ENCODE measurements at places on chromosomes 11 and 22.
A peak's percentile ranks its signal among the peaks of the same experiment; 100 is the strongest.

- H3K36me3 ChIP-seq, result no peaks in the 10 kb centered on the region
- H3K4me3 ChIP-seq, result no peak overlapping the region
Observed at GRCh38 chr22:47189056-47189916, 426.8 kb downstream of the TBC1D22A start.

GRCh38 chr11:1574238-1574932 lies 2.3 kb upstream of the DUSP8 start:
- no peaks in the 10 kb centered on the region for H3K36me3 ChIP-seq
- H3K4me1 ChIP-seq, result peaks cover 17% of the 10 kb centered on the region
- no peaks in the 10 kb centered on the region for H3K27me3 ChIP-seq
- H3K4me3 ChIP-seq, result peak overlapping the region; percentile 74
- no peak for DNase-seq
- H3K27ac ChIP-seq, result peak overlapping the region; percentile 80

DNA sequence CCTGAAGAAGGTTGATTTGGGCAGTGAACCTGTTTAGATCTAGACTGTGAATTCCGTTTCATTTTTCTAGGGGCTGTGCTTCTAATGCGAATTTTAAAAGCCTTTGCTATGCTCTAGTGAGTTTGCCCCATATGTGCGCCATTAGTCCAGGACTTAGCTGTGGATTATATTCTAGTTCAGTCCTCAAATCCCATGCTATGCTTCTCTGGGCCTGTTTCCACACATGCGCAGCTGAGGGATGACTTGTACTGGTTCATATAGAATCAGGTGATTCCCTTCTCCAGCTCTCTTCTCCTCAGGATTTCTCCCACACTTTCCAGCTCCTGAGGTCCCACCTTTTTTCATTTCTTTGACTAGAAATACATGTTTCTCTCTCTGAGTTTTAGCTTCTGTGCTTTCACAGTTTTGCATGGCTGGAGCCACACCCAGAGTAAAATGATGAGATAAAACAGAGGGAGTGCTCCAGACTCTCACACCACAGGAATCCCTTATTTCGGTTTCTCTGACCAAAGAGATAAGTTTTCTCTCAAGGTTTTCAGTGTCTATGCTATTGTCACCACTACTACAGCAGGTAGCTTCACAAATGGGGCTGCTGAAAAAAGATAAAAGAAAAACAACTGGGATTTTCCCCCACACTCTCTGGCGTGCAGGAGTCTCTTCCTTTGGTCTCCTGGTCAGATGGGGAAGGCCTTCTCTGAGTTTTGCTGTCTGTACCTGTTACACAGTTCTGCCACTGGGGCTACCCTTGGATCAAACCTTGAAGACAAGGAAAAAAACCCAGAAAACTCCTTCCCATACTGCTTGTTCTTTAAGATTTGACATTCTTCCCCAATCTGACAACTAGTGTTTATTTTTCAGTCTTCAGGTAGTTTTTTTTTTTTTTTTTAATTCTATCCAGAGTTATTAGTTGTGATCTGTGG lies 96.2 kb upstream of the TEAD1 start:
- H3K27ac ChIP-seq, result no peak overlapping the region
- H3K36me3 ChIP-seq, result no peaks in the 10 kb centered on the region
- no peaks in the 10 kb centered on the region for H3K4me1 ChIP-seq
- no peak overlapping the region for H3K4me3 ChIP-seq
- DNase-seq, result no peak
- no peaks in the 10 kb centered on the region for H3K27me3 ChIP-seq

- no peaks in the 10 kb centered on the region for H3K27me3 ChIP-seq
- no peak for DNase-seq
- H3K4me3 ChIP-seq, result no peak overlapping the region
- H3K27ac ChIP-seq, result peak overlapping the region; percentile 69
- H3K4me1 ChIP-seq, result peaks cover 30% of the 10 kb centered on the region
Observed at GRCh38 chr11:78801161-78801884, 226.7 kb upstream of the NARS2 start.

- H3K4me1 ChIP-seq, result no peaks in the 10 kb centered on the region
- peak overlapping the region; percentile 69 for H3K4me3 ChIP-seq
- H3K27ac ChIP-seq, result peak overlapping the region; percentile 89
- no peak for DNase-seq
Observed at GRCh38 chr11:67469508-67469811, 409 bp upstream of the TMEM134 start.

- H3K36me3 ChIP-seq, result no peaks in the 10 kb centered on the region
- DNase-seq, result no peak
- H3K4me1 ChIP-seq, result peaks cover 16% of the 10 kb centered on the region
- peak overlapping the region; percentile 57 for H3K4me3 ChIP-seq
- H3K27me3 ChIP-seq, result no peaks in the 10 kb centered on the region
Observed at GRCh38 chr22:29030016-29030617, 31.5 kb downstream of the C22orf31 start.

- no peak for DNase-seq
- H3K36me3 ChIP-seq, result no peaks in the 10 kb centered on the region
- H3K27me3 ChIP-seq, result no peaks in the 10 kb centered on the region
- no peaks in the 10 kb centered on the region for H3K4me1 ChIP-seq
- no peak overlapping the region for H3K4me3 ChIP-seq
- no peak overlapping the region for H3K27ac ChIP-seq
Observed at GRCh38 chr11:81979448-81979847, 754.2 kb downstream of the FAM181B start.

GRCh38 chr11:95557376-95557775 lies 232.2 kb downstream of the FAM76B start:
- no peaks in the 10 kb centered on the region for H3K4me1 ChIP-seq

DNA sequence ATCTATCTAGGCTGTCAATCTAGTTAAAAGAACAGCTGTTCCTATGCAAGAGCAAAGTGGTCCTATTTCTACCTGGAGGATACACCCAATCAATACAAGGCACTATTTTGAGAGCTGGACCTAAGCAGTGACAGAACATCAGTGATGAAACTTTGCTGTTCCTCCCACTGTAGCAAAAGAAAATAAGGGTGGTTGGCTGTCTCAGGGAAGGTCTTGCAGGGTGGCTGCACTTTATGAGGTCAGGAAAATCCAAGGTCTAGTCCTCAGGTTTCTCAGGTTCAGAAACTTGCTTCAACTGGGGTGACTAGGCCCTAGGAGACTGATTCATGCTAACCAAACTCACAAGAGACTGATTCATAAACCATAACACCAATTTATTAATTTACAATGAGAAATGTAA lies 11.6 kb downstream of the CPSF7 start:
- H3K27me3 ChIP-seq, result no peaks in the 10 kb centered on the region
- no peak overlapping the region for H3K4me3 ChIP-seq
- no peaks in the 10 kb centered on the region for H3K4me1 ChIP-seq

DNA sequence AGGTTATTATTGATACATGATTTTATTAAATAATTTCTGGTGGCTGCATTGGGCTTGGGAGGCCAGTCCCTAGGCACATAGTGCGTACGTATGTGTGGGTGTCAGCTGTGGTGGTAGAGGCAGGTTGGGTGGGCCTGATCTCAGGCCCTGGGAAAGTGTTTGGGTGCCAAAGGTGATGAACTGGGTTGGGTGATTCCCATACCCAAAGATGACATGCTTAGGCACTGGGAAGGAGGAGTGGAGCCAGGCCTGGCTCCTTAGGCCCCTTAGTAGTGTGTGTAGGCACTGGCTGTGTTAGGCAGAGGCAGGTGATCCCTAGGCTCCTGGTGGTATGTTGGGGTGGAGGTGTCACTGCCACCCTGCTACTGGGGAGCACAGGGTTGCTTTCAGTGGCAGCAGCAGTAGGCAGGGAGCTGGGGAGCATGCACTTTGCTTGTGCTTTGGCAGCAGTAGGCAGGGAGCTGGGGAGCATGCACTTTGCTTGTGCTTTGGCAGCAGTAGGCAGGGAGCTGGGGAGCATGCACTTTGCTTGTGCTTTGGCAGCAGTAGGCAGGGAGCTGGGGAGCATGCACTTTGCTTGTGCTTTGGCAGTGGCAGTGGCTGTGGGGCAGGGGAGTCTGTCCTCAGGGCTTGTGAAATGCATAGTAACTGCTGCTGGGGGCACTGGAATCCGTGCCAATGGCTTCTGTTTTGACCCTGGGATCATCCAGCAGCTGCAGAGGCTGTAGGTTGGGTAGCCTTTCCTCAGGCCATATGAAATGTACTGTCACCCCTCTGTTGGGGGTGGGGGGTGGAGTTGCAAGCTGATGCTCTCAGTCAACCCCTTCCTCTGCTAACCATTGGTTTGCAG lies 84.4 kb downstream of the RRM1 start:
- no peaks in the 10 kb centered on the region for H3K36me3 ChIP-seq
- no peak overlapping the region for H3K27ac ChIP-seq
- H3K4me1 ChIP-seq, result no peaks in the 10 kb centered on the region
- DNase-seq, result no peak
- H3K27me3 ChIP-seq, result no peaks in the 10 kb centered on the region

- no peaks in the 10 kb centered on the region for H3K36me3 ChIP-seq
- DNase-seq, result no peak
- H3K4me3 ChIP-seq, result no peak overlapping the region
- H3K27me3 ChIP-seq, result peaks cover 10% of the 10 kb centered on the region
- peaks cover 6% of the 10 kb centered on the region for H3K4me1 ChIP-seq
Observed at GRCh38 chr11:17720796-17721171, 1.4 kb downstream of the MYOD1 start.

GRCh38 chr11:15764326-15764725 lies 592.0 kb downstream of the SOX6 start:
- no peaks in the 10 kb centered on the region for H3K4me1 ChIP-seq
- H3K27me3 ChIP-seq, result no peaks in the 10 kb centered on the region
- H3K4me3 ChIP-seq, result no peak overlapping the region
- no peak for DNase-seq
- no peaks in the 10 kb centered on the region for H3K36me3 ChIP-seq
- H3K27ac ChIP-seq, result no peak overlapping the region

- H3K4me3 ChIP-seq, result no peak overlapping the region
- DNase-seq, result no peak
- H3K27me3 ChIP-seq, result no peaks in the 10 kb centered on the region
- H3K36me3 ChIP-seq, result no peaks in the 10 kb centered on the region
- H3K27ac ChIP-seq, result no peak overlapping the region
Observed at GRCh38 chr11:22730319-22730718, 63.9 kb downstream of the GAS2 start.

- H3K27ac ChIP-seq, result no peak overlapping the region
- H3K36me3 ChIP-seq, result no peaks in the 10 kb centered on the region
- no peaks in the 10 kb centered on the region for H3K27me3 ChIP-seq
- no peak overlapping the region for H3K4me3 ChIP-seq
Observed at GRCh38 chr11:104572279-104572678, 326.0 kb downstream of the CASP12 start.
